ENCODE measurements at places on chromosomes 1 and 21.

DNA sequence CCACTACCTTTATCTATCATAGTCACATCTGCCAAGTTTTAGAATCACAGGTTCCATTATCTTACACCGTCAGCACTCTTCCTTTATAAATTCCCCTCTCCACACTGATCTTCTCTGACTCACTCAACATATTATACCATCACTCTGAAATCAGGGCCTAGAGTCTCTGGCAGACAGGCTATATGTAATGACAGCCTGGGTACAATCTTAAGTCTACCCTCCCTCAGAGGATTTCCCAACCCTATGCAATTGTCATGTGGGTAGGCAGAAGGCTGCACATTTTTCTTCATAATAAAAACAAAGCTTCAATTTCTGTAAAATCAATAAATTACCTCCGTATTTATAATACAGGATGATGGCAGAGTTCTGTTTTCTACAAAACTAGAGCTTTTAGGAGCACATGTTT is 138.0 kb downstream of the RERE start:
- no peak for DNase-seq

DNA sequence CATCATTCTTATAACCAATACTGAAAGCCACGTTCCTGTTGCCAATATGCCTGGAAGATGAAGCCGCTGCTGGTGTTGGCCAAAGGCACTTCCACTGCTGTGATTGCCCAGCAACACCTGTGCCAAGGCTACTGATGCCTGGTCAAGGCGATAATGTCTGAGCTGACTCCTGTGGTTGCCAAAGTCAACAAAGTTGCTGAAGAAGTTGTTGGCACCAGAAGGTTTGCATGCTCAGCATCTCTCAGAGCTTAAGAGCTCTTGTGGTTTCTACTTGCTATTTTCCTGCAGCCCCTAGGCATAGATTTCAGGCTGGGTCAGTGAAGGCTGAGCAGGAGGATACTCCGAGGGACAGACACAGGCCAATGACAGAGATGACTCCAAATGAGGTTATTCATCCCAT is 63.4 kb upstream of the RAB3GAP2 start:
- no peak for DNase-seq

DNA sequence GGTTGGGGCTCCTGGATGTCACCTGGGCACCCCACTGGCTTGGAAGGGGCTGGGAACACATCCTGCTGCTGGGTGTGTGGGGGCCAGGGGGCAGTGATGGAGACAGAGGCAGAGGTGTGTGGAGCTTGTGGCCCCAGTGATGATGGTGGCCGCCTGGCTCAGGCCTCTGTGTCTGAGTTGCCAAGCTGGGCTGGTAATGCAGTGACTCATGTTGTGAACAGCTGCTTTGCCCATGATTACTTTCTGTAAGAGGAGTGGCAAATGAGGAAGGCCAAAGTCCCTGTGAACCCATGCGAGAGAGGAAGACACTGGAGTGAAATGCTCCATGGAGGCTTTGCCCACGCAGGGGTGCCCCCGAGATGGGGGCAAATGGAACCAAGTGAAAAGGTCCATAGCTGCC is 86.8 kb downstream of the KCNJ6 start:
- no peak for DNase-seq

DNA sequence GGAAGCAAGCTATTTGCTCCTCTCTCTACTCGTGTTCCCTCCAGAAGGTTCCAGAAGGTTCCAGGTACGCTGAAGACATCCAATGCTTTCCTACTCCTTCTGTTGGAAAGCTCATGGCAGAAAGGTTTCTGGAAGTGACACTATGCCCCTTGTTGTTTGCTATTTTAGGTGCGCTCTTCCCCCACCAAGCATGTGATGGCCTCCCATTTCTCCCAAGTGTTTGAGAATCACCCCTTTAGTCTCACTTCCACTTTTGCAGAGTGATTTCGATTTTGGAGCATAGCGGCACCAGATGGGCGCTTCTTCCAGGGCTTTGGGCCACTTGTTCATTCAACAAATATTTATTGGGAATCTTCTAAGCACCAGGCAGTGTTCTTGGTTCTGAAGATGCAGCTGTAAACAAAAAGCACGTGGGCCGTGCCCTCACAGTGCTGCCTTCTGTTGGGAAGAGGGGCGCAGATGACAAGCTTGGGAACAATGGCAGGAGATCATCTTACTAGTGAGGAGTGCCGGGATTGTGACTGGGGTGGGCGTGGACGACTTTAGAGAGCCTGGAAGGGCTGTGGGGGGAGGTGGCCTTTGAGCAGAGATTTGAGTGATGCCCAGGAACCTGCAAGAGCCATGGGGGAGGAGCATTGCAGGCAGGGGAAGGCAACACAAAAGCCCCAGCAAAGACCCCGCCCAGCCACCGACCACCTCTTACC is 43.0 kb upstream of the TARDBP start:
- DNase-seq: no peak

- DNase-seq: no peak
These were observed 13.9 kb upstream of the CAMK1G start for GRCh38 chr1:209569455-209570207.

GRCh38 chr1:24454673-24455072 is 39.1 kb downstream of the NIPAL3 start:
- DNase-seq: no peak

DNA sequence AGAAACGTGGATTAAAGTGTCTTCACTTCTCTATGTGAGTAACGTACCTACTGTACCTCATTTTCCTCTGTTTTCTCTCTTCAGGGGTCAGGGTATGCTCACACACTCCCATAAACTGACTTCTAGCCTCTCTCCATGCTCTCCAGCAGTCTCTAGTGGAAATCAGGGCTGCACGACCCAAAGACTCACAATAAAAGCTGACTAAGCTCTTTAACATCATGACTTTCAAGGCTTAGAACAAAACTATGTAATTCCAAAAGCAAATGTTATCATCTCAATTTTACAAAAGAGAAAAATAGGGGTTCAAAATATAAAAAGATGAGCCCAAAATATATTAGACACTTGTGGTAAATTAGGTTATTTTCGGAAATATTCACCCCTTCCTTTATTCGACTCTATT is 62.5 kb upstream of the KRTAP11-1 start:
- DNase-seq: no peak

DNA sequence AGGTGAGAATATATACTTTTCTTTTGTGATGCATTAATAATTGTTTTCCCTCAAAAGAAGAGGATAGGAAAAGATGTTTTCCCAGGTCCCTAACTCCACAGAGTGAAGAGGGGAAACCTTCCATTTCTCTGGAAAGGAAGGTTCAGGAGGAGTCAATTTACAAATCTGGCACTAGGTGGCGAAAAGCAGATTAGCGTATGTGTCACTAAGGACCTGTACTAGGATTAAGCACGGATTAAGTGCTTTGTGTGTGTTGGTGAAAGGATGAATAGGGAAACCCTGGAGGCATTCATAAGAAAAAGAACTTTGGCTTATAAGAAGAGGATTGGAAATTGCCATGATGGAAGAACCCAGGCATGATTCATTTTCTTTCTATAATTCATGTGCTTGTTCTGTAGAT is 410.1 kb upstream of the PLXNA2 start:
- no peak for DNase-seq

DNA sequence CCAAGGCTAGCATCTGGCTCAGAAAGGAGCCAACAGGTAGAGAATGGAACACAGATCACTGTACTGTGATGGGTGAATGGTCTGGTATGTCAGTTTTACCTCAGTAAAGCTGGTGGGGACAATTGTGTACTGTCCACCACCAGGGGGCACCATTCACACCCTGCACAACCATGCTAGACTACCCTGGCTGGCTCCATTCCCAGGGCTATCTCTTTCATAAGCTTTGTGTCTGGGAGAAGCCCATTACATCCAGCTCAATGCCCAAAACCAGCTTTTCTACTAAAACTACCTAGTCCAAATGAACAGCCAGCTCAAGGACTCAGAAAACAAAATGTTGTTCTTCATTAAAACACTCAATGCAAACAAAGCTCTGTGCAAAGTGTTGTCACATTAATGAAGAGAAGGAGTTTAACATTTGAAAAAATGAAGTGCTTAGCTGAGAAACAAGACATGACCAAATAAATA is 62.0 kb upstream of the RASAL2 start:
- peak; percentile 67 for DNase-seq

GRCh38 chr1:20362856-20363255 is 72.2 kb downstream of the VWA5B1 start:
- no peak for DNase-seq

GRCh38 chr21:45351526-45352275 is 53.3 kb upstream of the COL18A1 start:
- no peak for DNase-seq

DNA sequence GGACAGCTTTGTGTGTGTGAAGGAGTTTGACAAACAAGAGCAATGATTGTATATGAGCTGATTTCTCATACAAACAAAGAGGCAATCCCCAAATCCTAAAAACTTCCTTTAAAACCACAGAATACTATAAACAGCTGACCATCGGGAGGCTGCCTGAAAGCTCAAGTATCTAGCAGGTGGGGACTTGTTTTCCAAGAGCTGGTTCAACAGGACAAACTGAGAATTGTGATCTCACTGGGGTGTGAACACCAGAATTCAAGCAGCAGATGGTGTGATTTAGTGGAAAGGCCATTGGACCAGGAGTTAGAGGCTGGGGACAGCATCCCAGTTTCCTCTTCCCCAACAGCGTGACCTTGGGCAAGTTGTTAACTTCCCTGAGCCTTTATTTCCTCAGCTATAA is 13.9 kb downstream of the LMX1A start:
- no peak for DNase-seq

DNA sequence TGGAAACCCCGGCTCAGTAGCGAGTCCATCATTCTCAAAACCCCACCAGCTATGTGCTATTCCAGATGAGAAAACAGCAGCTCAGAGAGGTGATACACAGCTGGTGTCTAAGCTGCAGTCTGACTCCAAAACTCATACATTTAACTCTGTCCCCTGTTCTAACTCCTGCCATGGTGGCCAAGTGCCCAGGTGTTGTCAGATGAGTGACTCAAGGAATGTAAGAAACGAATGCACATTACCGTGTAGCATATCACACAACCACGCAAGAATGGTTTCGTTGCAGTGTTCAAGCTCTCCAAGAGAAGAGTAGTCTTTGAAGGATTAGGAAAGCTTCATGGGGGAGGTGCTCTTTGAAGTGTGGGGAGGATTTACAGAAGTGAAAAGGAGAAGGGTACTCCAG is 4.7 kb upstream of the XKR8 start:
- no peak for DNase-seq

DNA sequence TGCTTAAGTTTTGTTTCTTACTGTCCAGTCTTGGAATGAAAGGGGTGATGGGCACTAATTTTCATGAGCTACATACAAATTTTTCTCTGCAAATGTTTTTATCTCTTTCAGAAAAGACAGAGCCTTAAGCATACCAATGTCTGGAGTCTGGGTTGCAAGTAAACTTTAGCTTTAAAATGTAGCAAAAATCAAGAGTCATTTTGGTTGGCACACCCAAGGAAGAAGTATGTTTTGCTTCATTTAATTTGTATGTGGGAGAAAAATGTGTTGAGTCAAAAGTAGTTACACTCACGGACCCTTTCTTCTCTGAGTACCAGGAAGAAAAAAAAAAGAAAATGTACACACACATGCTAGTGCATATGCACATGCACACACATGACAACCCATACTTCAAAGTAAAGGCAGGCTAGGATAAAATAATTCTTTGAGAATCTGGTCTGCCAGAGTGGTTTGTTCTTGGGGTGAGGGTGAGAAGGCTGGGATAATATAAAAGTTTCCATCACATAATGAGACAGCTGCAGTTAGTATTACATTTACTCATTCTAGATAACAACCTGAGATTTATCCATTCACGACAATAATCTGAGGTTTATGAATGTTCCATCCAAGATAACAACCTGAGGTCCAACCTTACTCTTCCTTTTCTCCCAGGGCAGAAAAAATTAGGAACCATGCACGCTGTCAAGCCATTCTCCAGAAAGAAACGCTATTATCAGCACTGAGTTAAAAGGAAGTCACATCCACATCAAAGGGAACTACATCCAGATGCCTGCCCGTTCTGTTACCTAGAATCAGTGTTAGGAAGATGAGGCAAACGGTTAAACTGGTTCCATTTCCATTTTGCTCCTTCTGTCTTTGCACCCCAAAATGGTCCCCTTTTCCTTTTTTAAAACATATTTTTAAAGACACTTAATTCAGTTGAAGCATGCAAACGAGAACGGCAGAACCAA is 9.3 kb downstream of the DPYD start:
- no peak for DNase-seq

GRCh38 chr1:173190101-173190936 is 16.8 kb downstream of the TNFSF4 start:
- DNase-seq: peak; percentile 85

DNA sequence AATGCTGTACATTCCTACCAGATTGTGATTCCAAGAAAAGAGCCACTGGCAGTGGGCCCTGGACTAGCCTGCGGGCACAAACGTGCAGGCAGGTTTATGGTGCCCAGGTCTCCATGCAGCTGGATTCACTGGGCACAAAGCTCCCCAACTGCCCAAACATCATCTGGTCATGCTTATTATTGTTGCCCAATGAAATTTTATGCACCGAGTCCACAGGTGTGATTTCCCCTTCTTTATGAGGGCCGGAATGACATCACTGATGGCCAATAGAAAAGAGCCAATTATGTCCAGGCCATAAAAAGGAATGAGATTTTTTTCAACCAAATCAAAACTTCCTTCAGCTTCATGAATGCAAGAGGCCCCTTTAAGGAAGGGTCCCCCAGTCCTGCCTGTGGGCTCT is 66.2 kb downstream of the ERI3 start:
- DNase-seq: no peak

DNA sequence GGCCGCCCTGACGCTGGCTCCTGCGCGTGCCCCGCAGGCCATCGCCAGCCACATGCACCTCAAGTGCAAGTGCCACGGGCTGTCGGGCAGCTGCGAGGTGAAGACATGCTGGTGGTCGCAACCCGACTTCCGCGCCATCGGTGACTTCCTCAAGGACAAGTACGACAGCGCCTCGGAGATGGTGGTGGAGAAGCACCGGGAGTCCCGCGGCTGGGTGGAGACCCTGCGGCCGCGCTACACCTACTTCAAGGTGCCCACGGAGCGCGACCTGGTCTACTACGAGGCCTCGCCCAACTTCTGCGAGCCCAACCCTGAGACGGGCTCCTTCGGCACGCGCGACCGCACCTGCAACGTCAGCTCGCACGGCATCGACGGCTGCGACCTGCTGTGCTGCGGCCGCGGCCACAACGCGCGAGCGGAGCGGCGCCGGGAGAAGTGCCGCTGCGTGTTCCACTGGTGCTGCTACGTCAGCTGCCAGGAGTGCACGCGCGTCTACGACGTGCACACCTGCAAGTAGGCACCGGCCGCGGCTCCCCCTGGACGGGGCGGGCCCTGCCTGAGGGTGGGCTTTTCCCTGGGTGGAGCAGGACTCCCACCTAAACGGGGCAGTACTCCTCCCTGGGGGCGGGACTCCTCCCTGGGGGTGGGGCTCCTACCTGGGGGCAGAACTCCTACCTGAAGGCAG is 23.4 kb upstream of the ARF1 start:
- peak; percentile 31 for DNase-seq

GRCh38 chr1:8362701-8363101 is 44.8 kb downstream of the SLC45A1 start:
- no peak for DNase-seq

GRCh38 chr1:231091831-231092301 is 51.8 kb upstream of the FAM89A start:
- DNase-seq: no peak

- DNase-seq: no peak
These were observed 7.9 kb downstream of the SORT1 start for GRCh38 chr1:109389638-109390341.

Measured in RWPE2 (cell line).